Renal pelvis (tissue), 12 donors: ENCODE measurements at places on chromosomes 1 and 21. TPM values are rescaled to one million over a fixed set of nuclear protein-coding genes. Genes with fewer than 3 reads are reported as not detected.

GRCh38 chr1:154342132-154342531 lies 16.8 kb downstream of the ATP8B2 start:
- no peak for DNase-seq

- DNase-seq = no peak
These were observed 78.0 kb downstream of the SEC16B start for GRCh38 chr1:177891809-177892208.

- no peak for DNase-seq
These were observed 51.8 kb upstream of the INSL5 start for GRCh38 chr1:66852870-66853269.

RAB42 gene
- polyA plus RNA-seq = 3.2 TPM

MTF1 gene
- 7.0 TPM for polyA plus RNA-seq

GRCh38 chr1:3924825-3925220 lies 24.8 kb upstream of the C1orf174 start:
- DNase-seq = no peak

TMEM200B gene
- polyA plus RNA-seq = 11.5 TPM

DNA sequence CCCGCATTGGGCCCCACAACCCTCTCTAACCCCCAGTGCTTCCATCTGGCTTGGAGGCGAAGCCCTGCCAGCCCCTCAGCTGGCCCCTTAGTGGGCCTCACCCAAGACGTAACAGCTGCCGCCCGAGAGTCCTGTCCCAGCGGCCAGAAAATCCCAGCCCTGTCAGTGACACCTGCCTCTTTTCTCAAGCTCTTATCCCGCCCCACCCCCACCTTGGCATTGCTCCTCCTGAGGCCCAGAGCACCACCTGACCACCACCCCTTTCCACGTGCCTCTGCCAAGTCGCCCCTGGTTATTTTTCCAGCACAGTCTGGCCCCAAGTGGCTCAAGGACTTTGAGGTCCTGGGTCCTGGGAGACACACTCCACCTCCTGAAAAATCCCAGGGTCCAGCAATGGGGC lies 5.9 kb upstream of the CTRC start:
- no peak for DNase-seq

CEP85 gene
- polyA plus RNA-seq = 20.9 TPM

- no peak for DNase-seq
These were observed 8.3 kb upstream of the MEF2D start for GRCh38 chr1:156508955-156509234.

MACO1 gene
- 28.3 TPM for polyA plus RNA-seq

CA6 gene
- polyA plus RNA-seq = 0.30 TPM
